Activated T-helper 1 cell treated with anti-CD3 and anti-CD28 coated beads, Interleukin-2, amount 50 U/mL, for 16 hours (primary cell): ENCODE measurements at places on chromosomes 13 and 19.

- no peak for DNase-seq
Measured at GRCh38 chr19:8042900-8043299, 9.7 kb upstream of the CCL25 start.

DNA sequence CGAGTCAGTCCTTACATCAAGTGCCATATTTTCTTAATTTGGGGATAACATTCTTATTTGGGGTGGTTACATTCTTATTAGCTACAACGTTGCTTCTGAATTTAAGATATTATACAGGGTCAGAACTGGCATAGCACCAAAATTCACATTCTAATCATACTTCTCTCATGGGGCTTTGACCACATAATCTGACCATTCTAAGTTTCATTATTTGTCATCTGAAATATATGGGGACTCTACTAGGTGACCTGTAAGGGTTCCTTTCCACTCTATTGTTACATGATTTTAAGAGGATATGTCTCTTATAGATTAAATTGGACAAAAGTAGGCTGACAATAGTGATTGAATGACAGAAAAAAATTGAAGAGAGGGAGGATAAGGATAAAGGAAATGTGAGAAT is 536.5 kb downstream of the KCTD12 start:
- no peak for DNase-seq

- no peak for DNase-seq
Measured at GRCh38 chr13:67048821-67049150, 181.3 kb downstream of the PCDH9 start.

DNA sequence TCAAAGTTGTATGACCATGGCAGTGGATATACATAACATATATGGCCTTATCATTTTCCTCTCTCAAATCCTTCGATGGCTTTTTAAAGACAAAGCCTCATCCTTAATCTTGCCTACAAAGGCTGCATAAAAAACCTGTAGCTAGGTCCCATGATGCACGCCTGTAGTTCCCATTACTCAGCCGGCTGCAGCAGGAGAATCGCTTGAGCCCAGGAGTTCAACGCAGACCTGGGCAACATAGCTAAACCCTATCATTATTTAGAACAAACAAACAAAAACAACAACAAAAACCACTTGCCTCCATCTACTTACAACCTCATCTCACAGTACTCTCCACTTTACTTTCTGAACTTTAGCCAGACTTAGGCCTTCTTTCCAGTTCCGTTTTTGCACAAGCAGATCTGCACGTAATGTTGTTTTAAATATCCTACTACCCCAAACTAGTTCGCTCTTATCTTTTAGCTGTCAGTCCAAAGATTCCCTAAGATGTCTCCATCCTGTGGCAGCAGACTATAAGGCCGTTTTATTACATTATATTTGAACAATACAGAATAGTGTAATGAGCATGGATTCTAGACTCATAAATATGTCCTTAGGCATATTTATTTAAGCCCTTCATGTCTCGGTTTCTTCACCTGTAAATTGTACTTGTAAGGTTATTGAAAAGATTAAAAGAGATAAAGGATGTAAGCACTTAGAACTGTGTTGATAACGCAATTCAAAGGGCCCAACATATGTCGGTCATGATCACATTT is 969 bp upstream of the POMP start:
- DNase-seq, result no peak

DNA sequence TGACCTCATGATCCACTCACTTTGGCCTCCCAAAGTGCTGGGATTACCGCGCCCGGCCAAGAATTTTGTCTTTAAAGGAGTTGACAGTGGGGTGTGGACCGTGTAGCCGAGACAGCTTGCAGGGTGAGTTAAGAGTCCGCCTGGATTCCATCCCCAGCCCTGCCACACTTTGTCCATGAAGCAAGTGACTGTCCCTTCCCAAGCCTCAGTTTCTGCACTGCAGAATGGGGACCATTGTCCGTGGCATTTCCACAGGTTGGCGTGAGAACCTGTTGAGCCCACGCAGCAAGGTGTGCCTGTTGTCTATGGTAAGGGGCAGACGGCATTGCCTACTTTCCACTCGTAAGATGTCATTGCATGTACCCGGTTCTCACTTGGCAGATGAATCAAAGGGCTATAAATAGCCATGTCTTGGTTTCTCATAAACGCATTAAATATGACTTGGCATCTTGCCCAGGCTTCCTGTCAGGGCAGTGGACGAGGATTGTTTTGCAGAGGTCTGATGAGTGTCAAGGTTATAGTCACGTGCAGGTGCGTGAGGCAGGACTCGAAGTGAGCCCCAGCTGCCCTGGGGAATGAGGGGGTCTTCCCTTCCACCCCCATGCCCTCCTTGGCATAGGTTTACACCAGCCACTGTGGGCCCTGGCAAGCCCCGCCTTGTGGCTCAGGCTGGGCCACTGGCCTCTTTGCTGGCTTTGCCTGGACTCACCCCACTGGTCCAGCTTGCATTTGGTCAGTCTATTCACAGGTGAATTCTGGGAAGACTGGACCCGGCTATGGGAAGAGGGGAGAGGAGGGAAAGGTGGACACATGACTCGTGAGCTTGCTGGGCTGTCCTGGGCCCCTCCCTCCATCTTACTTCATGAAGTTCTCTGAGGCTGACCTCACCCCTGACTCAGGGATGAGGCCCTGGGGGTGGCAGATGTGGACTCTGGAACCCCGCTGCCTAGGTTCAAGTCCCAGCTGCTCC is 14.6 kb downstream of the FAM187B start:
- DNase-seq, result peak; percentile 62

GRCh38 chr13:98632961-98633360 is 56.1 kb upstream of the STK24 start:
- no peak for DNase-seq

GRCh38 chr19:46186717-46187101 is 38.7 kb downstream of the IGFL2 start:
- no peak for DNase-seq

DNA sequence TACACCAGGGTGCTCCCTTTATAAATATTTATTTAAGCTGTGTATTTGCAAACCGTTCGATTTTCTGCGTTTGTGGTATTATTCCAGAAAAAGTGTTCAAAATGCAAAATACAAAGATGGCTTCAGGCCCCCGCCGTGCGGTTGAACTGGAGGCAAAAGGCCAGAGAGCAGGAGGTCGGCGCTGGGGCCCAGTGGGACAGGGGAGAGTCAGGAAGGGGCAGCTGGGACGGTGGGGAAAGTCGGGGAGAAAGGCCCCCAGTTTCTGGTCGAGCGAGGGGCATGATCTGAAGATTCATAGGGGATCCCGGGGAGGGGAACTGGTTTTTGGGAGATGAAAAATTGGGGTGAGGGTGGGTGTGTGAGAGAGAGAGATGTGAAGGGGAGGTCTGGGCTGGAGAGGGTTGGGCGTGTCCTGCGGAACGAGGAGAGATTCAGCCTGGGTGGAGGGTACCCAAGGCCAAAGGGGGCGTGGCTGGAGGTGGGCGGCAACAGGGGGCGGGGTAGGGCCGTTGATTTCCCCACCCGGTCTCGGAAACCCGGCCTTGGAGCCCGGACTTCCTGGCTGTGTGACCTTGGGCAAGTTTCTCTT is 678 bp downstream of the ISOC2 start:
- DNase-seq, result no peak

DNA sequence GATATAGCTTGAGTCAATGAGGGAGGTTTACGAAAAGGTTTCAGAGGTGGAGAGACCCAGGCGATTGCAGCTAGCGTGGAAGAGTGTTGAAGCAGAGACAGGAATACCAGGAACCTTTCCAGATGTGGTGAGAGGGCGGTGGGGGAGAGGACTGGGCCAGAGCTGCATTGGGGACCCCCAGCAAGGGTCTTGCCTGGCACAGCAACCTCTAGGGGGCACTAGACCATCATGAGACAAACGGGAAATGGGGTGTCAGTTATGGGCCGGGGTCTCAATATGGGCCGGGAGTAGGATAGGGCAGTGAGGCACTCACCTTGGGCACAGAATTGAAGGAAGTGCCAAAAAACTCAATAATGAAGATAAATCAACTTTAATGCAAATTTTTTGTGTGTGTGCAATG is 2.1 kb upstream of the LRP3 start:
- DNase-seq, result no peak

DNA sequence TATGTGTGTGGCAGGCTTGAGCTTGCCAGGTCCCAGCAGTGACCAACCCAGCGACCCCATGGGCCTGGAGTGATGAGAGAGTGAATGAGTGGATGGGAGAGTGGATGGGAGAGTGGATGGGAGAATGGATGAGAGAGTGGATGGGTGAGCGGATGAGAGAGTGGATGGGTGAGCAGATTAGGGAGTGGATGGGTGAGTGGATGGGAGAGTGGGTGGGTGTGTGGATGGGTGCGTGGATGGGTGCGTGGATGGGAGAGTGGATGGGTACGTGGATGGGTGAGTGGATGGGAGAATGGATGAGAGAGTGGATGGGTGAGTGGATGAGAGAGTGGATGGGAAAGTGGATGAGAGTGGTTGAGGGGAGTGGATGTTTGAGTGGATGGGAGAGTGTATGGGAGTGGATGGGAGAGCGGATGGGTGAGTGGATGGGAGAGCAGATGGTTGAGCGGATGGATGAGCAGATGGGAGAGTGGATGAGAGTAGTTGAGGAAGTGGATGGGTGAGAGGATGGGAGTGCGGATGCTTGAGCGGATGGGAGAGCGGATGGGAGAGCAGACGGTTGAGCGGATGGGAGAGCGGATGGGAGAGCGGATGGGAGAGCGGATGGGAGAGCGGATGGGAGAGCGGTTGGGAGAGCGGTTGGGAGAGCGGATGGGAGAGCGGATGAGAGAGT is 10.3 kb upstream of the TEKTIP1 start:
- no peak for DNase-seq

- DNase-seq, result no peak
Measured at GRCh38 chr13:97228850-97229521, 6.9 kb downstream of the MBNL2 start.

DNA sequence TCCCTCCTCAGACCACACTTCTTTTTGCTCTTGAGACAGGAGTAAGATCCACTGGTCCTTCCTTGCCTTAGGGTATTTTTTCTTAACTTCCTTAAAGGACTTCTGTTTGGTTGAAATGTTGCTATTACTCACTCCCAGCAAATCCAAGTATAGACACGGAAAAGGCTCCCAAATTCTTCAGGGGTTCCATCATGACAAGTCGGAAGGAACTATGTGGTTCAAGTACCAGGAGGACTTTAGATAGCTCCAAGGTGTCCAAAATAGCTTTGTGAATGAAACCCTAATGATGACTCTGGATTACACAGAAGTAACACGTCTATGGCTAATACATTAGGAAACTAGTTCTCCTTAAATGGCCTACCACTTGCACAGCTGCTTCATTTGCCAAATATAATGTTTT is 238.7 kb downstream of the KCTD12 start:
- no peak for DNase-seq

GRCh38 chr19:29495901-29496441 is 29.8 kb upstream of the VSTM2B start:
- DNase-seq, result no peak

GRCh38 chr19:31068268-31068667 is 281.0 kb downstream of the TSHZ3 start:
- DNase-seq, result no peak

DNA sequence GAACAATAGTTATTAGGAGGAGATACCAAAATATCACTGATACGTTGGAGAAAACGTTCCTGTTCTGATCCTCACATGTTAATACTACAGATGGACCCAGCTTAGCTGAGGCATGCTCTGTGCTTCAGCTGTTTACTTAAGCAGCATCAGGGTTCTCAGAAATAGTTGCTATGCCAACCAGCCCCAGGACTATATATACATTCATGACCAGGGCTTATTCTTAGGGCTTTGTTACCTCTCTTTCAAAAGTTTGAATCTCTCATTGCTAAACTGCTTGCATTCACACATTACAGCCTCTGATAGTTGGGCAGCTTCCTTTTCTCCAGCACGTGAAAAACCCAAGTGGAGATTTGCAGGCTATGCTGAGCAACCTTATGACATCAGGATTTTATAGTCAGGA is 800.4 kb downstream of the DIAPH3 start:
- DNase-seq, result no peak

GRCh38 chr19:19742773-19743172 is 9.9 kb upstream of the ZNF14 start:
- no peak for DNase-seq

GRCh38 chr19:16066611-16067104 is 9.6 kb upstream of the TPM4 start:
- no peak for DNase-seq

- no peak for DNase-seq
Measured at GRCh38 chr13:111597191-111597611, 276.8 kb downstream of the TEX29 start.

GRCh38 chr13:33108620-33109019 is 92.4 kb downstream of the KL start:
- DNase-seq, result no peak

DNA sequence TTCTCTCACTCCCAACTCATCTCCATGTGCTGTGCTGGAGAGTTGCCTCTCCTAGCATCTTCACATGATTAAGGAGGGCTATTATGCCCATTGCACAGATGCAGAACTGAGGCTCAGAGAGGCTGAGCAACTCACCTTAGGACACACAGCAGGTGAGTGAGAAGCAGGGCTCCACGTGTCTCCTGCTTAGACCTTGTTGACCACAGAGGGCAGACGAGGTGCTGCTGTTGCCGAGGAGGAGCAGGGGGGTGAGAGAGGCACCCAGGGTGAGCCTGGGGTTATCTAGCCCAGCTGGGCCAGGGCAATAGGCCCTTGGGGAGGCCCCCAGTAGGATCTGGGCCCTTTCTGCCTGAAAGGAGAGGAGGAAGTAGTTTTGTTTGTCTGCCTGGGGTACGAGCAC is 2.4 kb upstream of the HSH2D start:
- DNase-seq, result no peak

DNA sequence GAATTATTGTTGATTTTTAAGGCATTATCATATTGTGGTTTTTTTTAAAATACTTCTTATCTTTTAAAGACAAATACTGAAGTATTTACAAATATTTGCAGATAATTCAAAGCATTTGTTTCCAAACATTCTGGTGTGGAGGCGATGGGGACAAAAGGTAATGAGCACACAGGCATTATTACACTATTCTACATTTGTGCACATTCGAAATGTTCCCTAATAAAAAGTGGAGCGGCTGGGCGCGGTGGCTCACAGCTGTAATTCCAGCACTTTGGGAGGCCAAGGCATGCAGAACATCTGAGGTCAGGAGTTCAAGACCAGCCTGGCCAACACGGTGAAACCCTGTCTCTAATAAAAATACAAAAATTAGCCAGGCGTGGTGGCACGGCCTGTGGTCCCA is 133.4 kb downstream of the FOXO1 start:
- DNase-seq, result no peak

DNA sequence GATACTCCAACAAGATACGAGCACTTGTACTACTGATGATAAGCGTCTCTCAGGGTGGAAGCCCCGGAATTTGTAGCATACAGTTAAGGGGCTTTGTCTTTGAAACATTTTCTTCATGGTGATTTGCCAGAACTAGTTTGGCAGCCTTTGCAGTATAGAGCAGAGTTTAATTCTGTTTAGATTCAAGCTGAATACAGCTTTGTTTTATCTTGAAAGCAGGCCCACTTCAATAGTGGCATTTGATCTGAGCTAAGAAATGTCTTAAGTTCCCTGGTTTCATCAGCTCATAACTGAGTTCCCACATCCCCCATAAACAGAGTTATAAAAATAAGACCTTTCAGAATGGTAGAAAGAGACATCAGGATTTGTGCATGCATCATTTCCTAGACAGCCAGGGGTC is 125.9 kb downstream of the MIPEP start:
- DNase-seq, result no peak
